ENCODE measurements at places on chromosomes 3 and 15.

DNA sequence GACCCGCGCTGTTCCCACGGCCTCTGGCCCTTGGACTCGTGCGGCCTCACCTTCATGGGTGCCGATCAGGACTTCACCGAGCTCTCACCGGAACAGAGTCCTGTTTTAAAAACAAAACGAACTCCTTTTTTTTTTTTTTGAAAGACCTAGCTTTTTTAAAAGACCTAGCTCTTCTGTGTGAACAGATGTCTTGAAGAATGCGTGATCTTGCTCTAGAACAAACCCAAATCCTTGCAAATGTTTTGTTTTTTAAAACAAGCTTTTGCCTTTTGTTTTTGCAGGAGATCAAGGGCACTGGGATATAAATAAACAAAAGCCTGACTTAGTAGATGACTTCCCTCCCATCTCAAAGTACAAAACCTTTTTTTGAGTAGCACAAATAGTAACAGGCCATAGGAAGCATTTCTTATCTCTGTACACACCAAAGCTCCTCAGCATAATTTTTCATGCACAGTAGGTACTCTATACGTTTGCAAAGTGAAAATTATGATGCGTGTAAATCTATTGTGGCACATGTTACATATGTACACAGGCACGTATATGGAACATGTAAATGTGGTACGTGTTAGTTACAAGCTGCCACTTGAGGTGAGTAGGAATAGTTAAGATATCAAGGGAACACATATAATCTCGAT is 1.1 kb upstream of the MSL2 start:
- no peak for DNase-seq

GRCh38 chr15:69595009-69595791 is 142.6 kb downstream of the RPLP1 start:
- DNase-seq, result no peak

- DNase-seq, result no peak
Measured at GRCh38 chr3:52402101-52402521, 42.8 kb downstream of the SEMA3G start.

GRCh38 chr3:157319672-157320071 is 117.0 kb upstream of the PTX3 start:
- no peak for DNase-seq

DNA sequence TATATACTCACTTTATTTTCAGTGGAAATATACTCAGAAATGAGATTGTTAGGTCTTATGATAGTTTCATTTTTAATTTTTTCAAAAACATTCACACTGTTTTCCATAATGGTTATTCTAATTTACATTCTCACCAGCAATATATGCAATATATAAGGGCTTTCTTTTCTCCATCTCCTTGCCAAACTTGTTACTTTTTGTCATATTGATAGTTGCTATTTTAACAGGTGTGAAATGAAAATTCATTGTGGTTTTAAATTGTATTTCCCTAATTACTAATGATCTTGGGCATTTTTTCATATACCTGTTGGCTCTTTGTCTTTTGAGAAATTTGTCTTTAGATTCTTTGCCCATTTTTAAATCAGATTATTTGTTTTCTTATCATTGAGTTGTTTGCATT is 325.2 kb downstream of the DIPK2A start:
- DNase-seq, result no peak

GRCh38 chr3:124221422-124221821 is 229.5 kb upstream of the ROPN1 start:
- no peak for DNase-seq

DNA sequence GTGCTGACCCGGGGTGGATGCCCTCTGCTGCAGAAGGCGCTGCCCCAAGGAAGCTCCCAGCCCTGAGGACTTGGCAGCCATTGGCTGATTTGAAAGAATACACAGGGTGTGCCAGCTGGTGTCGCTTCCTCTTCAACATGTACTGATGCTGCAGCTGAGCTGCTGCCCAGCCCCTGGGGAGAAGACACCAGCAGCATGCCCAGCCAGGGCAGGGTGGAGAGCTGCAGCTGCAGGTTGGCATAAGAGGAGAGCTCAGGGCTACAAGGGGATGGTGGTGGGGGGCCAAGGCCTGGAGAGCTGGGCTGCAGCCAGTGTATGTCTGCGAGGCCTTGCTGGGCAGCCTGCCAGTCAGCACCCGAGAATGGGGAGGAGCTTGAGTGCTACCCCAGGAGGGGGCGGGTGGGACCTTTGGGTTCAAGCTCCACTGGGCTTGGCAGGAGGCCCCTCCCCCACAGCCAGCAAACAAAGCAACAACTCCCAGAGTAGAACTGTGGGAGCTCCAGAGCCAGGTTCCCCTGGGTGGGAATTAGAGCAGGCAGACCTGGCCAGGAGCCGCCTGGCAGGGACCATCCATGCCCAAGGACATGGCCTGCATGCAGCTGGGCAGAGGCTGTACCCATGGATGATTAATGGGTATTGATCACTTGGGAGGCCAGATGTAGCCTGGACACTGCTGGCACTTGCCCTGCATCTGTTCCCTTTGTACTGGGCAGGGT is 9.2 kb upstream of the SEMA4B start:
- DNase-seq, result no peak

GRCh38 chr3:195080571-195081151 is 190.3 kb downstream of the XXYLT1 start:
- DNase-seq, result no peak

DNA sequence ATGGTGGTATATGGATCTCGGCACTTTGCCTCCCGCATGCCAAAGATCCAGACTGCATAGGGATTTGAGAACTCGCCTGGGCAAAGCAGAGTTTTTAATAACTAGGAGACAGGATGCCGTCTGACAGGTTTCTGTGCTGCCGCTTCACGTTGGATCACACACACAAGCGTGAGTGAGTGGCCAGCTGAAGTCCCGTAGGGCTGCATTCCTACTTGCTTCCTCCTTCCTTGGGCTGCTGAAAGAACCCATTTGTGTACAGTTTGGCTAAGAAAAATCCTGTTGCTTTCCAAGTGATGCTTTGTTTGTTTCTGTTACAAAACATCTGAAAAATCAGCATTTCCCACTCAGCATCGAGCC is 604.3 kb upstream of the CFAP20DC start:
- DNase-seq, result no peak

- no peak for DNase-seq
Measured at GRCh38 chr3:77026904-77027634, 12.8 kb upstream of the ROBO2 start.

DNA sequence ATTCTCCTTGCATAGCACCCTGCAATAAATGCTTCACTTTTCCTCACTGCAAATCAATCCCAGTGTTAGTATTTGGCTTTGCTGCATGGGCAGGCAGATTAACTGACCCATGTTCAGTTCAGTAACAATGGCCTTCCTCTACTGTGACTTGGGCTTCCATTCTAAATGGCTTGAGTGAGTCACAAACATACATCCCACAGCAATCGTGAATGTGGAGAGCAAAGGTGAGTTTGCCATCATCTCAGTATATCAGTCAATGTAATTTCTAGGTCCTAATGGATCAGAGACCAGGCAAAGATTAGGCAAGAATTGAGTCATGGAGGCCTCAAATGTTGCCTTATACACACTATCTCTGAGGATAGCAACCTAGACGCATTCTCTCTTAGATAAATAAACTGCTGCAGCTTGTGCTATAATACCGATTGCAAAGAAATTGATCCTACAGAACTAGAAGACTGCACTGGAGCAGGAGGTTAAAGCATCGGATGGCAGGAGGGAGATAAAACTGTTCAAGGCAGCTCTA is 8.3 kb upstream of the ATP8B4 start:
- no peak for DNase-seq

DNA sequence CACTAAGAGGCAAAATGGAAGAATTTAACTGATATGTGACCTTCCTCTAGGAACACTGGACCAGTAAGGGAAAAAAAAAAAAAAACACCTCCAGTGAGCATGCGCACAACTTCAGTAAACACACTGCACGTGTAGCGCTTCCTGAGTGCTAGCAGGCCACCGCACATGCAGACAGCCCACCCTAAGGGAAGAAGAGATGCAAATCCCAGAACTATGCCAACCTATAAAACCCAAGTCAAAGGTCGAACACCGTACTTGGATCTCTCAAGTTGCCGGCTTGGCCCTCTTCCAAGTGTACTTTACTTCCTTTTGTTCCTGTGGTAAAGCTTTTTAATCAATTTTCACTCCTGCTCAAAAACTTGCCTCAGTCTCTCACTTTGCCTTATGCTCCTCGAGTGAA is 64.5 kb upstream of the CADPS start:
- no peak for DNase-seq

DNA sequence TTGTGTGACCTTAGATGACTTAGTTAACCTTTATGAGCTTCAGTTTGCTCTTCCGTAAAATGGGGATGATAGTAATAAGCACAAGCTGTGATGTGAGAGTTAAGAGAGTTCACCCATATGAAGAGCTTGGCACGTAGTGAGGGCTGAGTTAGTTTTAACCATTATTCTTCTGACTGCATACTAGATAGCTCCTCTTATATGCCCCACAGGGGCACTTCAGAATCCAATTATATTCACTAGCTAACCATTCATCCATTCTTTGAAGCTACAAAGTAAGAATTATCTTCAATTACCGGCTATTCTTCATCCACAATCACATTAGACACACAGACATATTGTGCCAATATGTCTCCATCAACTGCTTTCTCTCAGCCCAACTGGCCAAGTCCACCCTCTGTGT is 159.0 kb upstream of the STT3B start:
- no peak for DNase-seq

DNA sequence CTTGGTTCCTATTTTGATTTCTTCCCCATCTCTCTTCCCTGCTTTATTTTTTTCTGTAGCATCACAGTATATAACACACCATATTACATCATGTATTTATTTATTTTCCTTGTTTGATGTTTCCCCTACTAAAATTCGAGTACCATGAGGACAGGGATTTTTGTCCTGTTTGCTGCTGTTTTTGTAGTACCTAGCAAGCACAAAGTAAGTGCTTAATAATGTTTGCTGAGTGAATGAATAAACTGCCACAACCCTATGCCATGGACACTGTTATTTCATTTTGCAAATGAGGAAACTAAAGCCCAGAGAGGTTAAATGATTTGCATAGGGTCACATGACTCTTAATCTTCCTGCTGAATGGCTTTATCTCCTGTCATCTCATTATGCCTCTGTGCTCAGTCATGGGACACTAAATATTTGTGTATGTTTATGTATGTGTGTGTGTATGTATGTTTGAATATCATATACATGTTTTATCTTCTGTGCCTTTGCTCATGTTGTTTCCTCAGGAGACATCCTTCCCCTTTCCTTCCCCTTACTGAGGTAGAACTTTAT is 26.1 kb upstream of the MGA start:
- no peak for DNase-seq

GRCh38 chr3:56205406-56205805 is 262.9 kb downstream of the ERC2 start:
- DNase-seq, result no peak

DNA sequence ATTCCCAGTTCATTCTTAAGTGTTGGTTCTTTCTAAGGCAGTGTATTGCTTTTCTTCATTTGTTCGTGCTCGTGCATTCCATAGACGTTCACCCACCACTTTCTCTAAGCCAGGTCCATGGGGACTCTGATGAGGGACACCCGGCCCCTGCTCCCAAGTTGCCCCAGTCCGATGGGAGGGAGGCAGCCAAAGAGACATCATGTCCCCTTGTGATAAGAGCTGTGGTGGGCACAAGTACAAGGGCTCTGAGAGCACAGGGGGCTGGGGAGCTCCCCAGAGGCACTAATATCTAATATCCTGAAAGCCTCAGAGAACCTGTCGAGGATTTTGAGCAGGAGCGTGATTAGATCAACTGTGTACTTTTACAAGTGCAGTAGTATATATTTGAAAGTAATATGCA is 6.3 kb downstream of the SPSB4 start:
- no peak for DNase-seq

DNA sequence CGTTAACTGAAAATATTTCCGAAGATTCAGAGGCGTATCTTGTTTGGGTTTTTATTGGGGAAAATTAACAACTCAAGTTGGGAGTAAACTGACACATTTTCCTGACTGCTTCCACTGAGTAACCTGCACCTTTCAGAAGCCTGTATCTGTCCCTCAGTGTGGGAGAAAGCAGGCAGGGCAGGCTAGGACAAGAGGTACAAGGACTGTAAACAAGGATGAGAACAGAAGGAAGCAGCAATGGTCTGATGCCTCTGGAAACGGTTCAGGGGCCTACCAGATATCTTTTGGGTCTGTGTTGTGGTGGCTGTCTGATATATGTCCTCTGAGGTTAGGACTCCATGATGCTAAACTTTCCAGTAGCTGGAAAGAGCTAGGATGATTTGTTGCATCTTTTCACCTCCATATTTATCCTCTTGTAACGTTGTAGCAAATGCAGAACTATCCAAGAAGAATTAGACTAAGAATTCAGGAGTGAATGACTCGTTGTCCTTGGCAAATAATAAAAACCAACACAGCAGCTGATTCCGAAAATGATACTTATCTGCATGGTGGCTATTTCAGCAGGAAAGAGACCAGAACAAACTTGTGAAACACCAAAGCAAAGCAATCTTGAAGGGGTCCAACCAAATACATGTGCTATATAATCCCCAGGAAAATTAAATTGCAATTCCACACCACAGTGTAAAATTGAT is 195.9 kb upstream of the ICE2 start:
- DNase-seq, result no peak

DNA sequence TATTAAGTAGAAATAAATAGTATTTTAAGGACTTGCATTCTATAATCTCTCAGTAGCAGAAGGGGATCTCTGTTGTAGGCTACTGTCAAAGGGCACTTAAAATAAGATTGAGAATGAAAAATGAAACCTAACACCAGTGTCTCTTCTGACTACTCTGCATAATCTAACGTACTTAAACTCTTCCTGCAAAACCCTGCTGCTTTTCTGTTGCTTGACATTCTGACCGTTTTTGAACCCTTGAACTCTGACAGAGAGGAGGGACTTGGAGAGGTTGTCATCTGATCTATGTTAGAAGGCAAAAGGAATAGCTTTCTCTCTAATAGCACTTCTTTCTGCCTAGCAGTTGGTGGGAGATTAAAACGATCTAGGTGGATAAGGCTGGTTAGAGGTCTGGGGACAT is 204.6 kb downstream of the ZIC1 start:
- DNase-seq, result no peak

- DNase-seq, result no peak
Measured at GRCh38 chr3:1766384-1766783, 332.3 kb upstream of the CNTN4 start.

DNA sequence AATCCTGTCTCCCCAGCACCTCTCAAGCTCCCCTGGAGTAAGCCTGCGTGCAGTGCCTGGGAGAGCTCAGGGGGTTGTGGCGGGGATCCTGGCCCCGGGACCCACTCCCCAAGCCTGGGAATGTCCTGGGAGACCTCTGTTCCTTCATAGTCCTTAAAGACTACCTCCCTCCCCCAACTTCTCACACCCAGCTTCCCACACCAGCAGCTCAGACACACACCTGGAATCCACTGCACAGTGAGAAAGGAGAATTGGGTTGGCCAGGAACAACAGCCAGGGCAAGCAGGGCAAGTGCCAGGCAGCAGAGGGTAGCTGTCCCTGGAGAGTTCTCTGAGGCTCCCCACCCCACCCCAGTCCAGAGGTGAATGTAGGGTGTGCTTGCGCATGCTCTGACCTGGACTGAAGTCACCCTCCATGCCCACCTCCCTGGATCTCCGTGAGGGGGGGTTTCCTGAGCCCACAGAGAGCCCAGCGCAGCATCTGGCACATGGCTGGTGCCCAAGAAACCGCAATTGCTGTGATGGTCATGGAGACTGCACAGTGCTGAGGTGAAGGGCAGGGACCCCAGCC is 22.2 kb downstream of the PSTPIP1 start:
- DNase-seq, result no peak

GRCh38 chr3:190217081-190217480 is 96.4 kb upstream of the P3H2 start:
- no peak for DNase-seq
